ENCODE measurements at places on chromosomes 4 and X. TPM values are rescaled to one million over a fixed set of nuclear protein-coding genes. Genes with fewer than 3 reads are reported as not detected.

Gene ZNF711
- total RNA-seq, result 1.2 TPM

Gene CAPN6
- not detected for total RNA-seq

Gene HSFX3
- total RNA-seq, result not detected

Gene ANOS1
- total RNA-seq, result not detected

Gene AMOT
- total RNA-seq, result 2.3 TPM

Gene NALF2
- not detected for total RNA-seq

Gene CLCN3
- total RNA-seq, result 17.0 TPM

Gene SPARCL1
- not detected for total RNA-seq

Gene CSAG3
- not detected for total RNA-seq

Gene TFE3
- 44.2 TPM for total RNA-seq

Gene CBR4
- total RNA-seq, result 8.5 TPM

Gene PDLIM3
- total RNA-seq, result not detected

Gene SOD3
- not detected for total RNA-seq

Gene SOWAHD
- total RNA-seq, result not detected

Gene CXCL3
- total RNA-seq, result not detected

Gene MYOZ2
- total RNA-seq, result not detected

Gene SPANXN4
- total RNA-seq, result not detected

Gene PDE5A
- total RNA-seq, result 4.9 TPM

Gene DIPK2B
- not detected for total RNA-seq
